Fibroblast of lung (primary cell): ENCODE measurements at places on chromosomes 3 and 15.

DNA sequence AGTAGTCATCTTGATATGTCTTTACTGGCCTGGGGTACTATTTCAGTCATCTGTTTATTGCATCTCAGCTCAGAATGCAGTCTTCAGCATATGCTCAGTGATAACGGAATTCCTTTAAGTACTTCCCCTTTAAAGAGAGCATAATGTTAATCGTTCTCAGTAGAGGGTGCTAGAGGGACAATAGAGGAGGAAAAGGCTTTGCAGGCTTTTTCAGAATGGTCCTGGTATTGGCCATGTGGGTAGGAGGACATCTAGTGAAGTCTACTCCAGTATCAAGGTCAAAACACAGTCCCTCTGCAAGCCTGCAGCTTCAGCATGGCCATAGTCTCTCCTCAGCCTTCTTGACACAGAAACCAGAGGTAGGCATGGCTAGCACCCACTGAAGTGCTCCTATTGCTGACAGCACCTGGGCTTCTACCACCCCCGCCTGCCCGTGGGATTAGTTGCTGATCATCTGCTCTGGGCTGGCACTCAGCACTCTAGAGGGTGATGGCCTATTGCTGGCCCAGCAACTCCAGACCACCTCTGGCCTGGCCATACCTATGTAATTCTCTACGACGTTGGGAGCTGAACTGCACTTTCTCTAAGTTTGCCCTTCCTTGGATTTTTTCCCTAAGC lies 65.4 kb downstream of the KCNH8 start:
- no peak for DNase-seq

GRCh38 chr3:154143873-154144272 lies 22.7 kb downstream of the ARHGEF26 start:
- DNase-seq, result no peak

DNA sequence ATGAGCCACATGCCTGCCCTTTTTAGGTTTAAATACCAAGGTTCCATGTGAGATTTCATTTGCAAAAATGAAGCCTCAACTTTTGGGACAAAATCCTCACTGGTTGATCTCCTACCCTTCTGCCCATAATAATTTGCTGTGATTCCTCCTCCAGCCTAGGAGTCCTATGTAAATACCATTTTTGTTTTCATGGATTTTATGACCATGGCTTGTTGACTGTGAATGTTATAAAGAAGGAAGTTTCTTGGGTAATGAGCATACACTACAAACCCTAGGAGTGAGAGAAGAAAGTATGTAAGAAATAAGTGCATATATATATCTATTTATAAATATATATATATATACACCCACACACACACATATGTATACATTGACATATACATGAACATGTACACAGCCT lies 13.1 kb downstream of the RLBP1 start:
- no peak for DNase-seq

DNA sequence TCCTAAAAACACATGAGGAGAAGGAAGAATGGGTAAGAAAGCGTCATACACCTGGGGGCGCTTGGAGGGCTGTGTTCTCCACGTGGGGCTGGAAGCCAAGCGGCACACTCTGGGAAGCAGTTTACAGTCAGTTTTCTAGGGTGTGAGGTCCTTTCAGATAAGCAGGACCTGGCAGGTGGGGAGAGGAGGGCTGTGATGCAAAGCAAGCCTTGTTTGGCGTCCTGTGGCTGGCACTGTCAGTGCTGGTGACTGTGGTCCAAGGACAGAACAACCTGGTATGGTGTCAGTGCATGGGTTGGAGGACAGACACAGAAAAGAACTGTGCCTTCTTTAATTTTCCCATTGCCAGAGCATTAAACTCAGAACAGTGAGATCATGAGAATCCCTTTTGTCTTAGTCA lies 260.7 kb upstream of the NR2E3 start:
- DNase-seq, result no peak

DNA sequence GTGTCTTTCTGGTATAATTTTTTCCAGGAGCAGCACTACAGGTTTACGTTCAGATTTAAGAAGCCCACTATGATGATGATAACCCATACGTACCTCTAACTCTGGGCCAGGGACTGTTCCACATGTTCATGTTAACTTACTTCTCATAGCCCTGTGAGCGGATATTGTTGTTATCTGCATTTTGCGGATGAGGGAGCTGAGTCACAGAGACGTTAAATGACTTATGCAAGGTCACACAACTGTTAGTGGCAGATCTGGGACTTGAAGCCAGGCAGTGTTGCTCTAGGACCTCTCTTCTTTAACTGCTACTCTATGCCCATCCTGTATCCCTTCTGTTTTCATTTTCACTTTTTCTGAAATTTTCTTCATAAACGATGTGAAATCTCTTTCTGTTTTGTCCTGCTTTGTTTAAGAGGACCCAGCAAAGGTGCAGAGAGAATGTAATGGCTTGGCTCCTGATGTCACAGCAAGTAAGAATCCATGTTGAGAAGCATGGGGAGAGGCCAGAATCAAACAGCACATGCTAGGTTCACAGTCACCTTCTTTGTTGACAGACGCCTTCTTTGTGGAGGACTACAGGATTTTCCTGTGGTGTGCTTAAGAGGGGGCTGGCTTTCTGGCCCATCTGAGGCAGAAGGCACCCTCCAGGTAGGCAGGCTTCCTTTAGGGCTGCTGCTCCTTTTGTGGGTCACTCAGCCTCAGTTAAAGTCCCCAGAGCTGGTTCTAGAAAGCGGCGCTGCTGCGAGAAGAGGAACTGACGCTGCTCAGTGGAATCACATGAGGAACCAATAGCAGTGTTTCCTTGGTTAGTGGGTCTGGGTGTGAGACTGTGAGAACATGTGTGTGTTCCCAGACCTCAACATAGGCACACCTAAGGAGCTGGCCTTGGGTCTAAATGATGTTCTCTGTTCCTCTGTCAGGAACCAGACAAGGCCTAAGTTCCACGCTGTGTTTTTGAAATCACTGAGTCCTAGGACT lies 121.6 kb downstream of the TMEM108 start:
- no peak for DNase-seq

GRCh38 chr15:47358876-47359275 lies 358.4 kb upstream of the SEMA6D start:
- DNase-seq, result no peak

- no peak for DNase-seq
These were observed 462.1 kb upstream of the CDIN1 start for GRCh38 chr15:36117296-36117787.

DNA sequence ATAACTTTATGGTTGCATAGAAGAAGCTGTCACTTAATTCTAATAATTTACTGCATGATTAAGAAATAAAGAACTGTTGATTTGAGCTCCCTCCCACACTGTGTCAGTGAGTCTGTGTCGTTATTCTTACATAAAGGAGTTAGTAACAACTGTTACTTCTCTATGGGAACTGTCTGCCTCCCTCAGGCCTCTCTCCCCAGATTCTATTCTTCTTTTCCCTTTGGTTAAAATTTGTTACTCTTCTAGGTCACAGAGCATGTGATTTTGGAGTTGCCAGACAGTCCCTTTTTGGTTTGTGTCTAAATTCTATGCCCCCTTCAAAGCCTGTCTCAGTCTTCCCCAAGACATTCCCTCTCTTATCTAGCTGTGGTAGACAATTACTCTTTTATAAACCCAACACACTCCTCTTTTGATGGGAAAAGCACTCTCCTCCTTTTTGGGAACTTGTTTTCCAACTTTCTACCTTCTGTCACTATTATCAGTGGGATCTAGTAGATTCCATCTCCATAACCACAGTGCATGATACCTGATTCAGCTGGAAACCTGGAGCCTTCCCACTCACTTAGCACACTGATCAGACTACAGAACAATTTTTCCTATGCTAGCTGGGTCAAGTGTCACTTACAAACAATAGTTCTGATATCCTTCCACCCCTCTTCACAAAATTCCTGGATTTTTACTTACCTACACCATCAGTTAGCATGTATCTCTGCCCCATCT lies 422.1 kb upstream of the TGFBR2 start:
- DNase-seq, result no peak

DNA sequence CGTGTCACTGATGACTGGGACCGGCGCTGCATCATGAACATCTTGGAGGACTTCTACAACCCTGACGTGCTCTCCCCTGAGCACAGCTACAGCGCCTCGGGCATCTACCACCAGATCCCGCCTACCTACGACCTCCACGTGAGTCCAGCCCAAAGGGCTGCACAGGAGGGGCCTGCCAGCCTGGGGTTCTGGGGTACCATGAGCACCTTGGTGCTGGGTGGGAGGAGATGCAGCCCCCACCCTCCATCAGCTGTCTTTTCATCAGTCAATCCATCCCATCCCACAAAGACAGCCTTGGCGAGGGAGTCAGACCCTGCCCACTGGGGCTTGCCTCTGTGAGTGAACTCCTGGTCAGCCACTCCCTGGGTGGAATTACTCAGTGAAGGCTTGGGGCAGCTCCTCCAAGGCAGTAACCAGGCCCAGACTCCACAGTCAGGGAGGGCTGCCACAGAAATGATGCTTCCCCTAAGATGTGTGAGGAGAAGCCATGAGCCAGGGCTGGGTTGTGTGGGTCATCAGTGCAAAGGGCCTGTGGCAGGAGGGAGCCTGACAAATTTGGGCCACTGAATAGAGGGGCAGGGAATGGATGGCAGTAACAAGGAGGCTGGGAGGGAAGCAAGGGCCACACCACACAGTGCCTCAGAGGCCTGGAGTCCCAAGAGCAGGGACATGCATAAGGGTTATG lies 47.9 kb downstream of the SEMA3G start:
- no peak for DNase-seq

DNA sequence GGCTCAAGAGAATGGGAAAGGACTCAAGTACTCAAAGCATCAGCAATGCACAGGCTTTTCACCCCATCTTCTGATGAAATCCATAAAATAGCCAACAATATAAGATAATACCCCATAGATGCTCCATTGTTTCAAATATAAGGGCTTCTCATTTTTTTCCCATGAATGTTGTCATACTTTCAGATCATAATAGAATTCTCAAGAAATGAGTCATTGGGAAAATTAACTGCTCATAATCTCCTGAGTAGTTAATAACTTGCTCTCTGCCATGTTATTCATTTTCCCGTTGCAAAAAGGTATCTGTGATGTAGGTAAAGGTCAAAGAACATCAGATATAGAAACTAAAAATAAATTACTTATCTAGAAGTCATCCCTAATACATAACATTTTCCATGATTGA lies 121.9 kb downstream of the NSUN3 start:
- DNase-seq, result peak; percentile 56

DNA sequence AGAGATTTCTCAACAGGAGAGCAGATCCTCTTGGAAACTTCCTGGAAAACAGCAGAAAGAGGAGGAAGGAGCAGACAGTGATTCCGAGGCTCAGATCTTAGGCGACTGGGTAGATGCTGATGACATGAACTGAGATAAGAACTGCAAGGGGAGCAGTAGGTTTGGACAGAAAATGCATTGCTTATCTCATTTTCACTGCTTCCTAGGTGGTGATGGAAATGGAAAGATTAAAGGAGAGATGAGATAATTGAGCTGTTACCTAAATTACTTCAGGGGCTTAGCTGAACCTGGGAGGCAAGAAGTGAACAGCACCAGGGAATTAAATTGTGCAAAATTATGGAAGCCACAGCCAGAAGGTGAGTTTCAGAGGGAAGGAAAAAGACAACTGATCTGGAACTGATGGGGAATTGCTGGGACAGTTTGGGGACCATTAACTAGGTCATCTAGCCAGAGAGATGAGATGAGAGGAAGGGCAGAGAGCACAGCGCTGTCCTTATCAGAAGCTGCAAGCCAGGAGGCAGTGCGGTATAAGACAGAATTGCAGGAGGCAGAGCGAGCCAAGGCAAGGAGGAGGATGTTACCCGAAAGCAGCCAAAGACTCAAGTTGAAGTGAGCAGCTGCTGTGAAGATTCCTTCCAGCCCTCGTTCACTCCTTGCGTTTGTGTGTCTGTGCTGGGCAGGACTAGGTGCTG lies 140.4 kb downstream of the SRGAP3 start:
- no peak for DNase-seq

- DNase-seq, result no peak
These were observed 4.1 kb upstream of the NAALADL2 start for GRCh38 chr3:174854987-174855386.

DNA sequence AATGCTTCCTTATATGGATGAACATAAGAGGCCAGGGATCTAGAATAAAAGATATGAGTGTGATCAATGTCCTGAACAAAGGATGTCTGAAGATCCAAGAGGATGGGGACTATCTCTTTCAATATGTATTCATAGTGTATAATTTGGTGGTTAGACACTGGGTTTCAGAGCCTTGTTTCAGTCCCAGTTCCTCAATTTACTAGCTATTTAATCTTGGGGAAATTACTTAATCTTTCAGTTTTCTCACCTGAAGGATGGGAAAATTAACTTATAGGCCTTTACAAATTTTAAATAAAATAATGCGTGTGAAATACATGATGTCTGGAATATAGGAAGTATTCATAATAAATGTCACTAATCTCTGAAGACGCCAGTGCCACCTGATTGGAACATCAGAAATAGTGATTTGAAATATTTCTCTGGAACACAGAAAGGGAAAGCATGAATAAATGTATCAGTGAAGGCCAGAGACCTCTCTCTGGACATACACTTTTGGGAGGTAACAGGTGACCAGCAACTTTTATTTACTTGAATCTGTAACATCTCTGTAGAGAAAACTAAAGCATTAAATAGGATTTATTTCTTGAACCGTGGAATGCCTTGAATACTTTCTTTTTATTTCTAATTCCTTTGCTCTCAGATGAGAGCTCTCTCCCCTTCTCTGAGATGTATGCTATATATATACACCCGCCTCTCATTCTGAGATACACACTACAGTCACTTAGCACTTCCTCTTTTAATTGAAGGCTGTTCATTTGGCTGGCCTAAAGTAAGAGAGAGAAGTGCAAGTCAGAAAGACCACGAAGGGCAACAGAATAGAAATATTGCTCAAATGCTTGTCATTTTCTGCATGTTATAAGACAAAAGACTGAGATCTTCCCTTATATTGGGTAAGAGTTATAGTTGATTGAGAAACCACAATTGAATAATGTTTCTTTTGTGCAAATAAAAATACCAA lies 407.1 kb downstream of the LSAMP start:
- DNase-seq, result no peak

DNA sequence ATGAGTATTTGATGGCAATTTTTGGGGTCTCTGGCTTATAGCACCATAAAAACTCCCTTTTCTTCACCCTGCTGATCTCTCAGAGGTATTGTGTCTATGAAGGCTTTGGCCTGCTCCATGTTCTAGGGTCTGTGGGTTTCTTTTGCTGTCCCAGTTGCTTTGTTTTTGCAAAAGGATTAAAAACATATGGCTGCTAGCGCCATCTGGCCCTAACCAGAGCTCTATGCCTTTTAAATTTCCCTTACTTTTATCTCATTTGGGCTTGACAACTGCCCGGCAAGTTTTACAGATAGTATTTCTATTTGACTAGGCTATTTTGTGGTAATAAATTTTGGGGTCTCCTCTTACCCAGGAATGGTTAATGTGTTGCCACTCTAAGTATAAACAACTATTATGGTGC lies 6.4 kb upstream of the GHRL start:
- DNase-seq, result no peak

DNA sequence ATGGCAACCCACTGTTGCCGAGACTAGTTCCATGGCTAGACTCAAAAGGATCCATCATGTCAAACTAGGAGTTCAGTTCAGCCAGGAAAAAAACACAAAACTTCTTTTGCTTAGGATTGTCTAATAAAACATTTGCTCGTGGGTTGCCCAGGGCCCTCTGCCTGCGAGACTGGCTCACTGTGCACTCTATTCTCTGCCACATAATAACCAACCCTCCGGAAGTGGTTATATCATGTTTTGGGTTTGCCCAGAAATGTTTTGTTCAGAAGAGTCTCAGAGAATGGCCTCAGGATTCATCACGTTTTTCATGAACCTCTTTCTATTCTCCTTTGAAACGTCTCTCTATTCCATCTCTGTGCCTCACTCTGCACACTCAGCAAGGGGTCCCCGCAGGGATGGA lies 216.1 kb downstream of the SV2B start:
- DNase-seq, result no peak
